Activated CD4-positive, alpha-beta memory T cell treated with anti-CD3 and anti-CD28 coated beads for 36 hours (primary cell): ENCODE measurements at places on chromosomes 13 and 19. TPM values are rescaled to one million over a fixed set of nuclear protein-coding genes. Genes with fewer than 3 reads are reported as not detected.

SCN1B gene
- 1.6 TPM for total RNA-seq

METTL21C gene
- not detected for total RNA-seq

AMH gene
- 3.4 TPM for total RNA-seq

ATCAY gene
- total RNA-seq, result not detected

ZNF570 gene
- 4.3 TPM for total RNA-seq

GPC6 gene
- not detected for total RNA-seq

ZNF229 gene
- 0.05 TPM for total RNA-seq

ONECUT3 gene
- total RNA-seq, result not detected

MARK4 gene
- total RNA-seq, result 21.6 TPM

LILRA6 gene
- 0.26 TPM for total RNA-seq

CBARP gene
- 1.3 TPM for total RNA-seq

GRCh38 chr13:57629821-57630235 is 1.7 kb upstream of the PCDH17 start:
- H3K27me3 ChIP-seq, result peaks cover 66% of the 10 kb centered on the region
- peak; percentile 68 for DNase-seq
- peak overlapping the region; percentile 44 for H3K4me3 ChIP-seq
- no peak overlapping the region for H3K27ac ChIP-seq
- H3K36me3 ChIP-seq, result peaks cover 10% of the 10 kb centered on the region

DNA sequence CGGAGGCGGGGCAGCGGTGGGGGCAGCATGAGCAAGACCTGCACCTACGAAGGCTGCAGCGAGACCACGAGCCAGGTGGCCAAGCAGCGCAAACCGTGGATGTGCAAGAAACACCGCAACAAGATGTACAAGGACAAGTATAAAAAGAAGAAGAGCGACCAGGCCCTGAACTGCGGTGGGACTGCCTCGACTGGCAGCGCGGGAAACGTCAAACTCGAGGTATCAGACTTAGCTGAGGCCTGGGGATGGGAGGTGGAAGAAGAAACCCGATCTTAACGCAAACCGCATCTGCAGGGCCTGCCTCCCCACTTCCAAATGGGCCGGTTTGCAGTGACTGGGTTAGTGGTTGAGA is 693 bp downstream of the RFXAP start:
- peaks cover under 1% of the 10 kb centered on the region for H3K27me3 ChIP-seq
- H3K4me3 ChIP-seq, result peak overlapping the region; percentile 91
- H3K4me1 ChIP-seq, result peaks cover 45% of the 10 kb centered on the region
- peak overlapping the region; percentile 82 for H3K27ac ChIP-seq
- peak; percentile 56 for DNase-seq

DNA sequence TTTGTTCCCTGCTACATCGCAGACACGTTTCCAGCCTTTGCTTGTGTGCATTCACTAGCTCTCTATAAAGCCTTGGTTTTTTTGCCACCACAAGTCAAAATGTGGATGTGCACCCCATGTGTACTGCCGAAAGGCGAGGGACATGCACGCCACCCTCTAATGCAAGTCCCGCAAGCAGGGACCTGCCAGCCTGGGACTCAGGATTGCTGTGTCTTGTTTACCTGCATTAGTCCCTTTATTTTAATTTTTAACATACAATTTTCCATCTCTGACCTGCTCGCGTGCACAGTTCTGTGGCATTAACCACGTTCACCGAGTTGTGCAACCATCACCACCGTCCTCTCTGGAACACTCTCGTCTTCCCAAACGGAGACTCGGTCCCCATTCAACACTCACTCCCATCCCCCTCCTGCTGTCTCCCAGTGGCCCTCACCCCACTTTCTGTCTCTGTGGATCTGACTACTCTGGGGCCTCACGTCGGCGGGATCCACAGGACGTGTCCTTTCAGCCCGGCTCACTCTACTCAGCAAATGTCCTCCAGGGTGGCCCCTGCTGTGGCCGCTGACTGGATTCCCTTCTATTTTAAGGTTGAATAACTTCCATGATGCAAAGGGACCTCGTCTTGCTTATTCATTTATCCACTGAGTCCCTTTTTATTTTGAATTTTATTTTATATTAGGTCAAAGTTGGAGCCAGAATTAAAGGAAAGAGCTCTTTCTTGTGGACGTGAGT is 58.4 kb downstream of the RASA3 start:
- H3K36me3 ChIP-seq, result peaks cover 39% of the 10 kb centered on the region
- H3K4me1 ChIP-seq, result peaks cover 20% of the 10 kb centered on the region
- no peak overlapping the region for H3K4me3 ChIP-seq
- DNase-seq, result no peak

- no peak overlapping the region for H3K4me3 ChIP-seq
- no peak overlapping the region for H3K27ac ChIP-seq
- no peaks in the 10 kb centered on the region for H3K36me3 ChIP-seq
- no peaks in the 10 kb centered on the region for H3K4me1 ChIP-seq
- no peak for DNase-seq
Measured at GRCh38 chr19:33252971-33253370, 27.3 kb upstream of the SLC7A10 start.

DNA sequence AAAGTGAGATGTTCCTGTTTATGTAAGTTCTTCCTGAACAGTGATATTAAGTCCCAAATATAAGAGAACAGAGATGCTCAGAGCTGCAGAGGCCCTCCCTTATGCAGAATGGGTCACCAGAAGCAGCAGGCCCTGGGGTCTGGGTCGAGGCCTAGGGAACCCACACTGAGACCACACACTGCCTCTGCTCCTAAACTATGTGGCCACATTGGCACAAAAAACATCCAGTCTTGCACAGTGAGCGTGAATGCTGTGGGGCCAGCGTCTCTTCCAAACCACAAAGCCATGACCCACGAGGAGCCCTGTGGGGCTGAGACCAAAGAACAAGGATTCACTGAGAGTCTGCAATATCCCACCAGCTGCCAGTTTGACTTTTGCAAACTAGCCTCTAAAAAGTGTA is 23.6 kb downstream of the PROZ start:
- no peak overlapping the region for H3K4me3 ChIP-seq
- no peaks in the 10 kb centered on the region for H3K27me3 ChIP-seq
- peaks cover 50% of the 10 kb centered on the region for H3K4me1 ChIP-seq
- no peak for DNase-seq
- H3K36me3 ChIP-seq, result peaks cover 53% of the 10 kb centered on the region

DNA sequence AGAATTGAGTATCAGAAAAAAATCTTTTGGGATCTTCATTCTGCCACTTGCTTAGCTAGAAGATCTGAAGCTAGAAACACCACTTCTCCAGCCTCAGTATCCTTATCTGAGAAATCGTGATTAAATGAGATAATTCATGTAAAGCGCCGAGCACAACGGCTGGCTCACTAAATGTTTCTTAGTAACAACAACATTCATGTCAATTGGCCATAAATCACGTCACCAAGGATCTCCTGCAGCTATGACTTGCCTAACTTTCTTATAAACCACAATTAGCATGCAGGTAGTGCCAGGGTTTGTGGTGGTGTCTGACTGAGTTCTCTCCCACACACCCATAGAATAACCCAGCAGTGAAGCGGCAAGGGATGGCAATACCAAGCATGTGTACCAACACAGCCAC is 501.3 kb downstream of the EFNB2 start:
- no peaks in the 10 kb centered on the region for H3K36me3 ChIP-seq
- H3K4me1 ChIP-seq, result no peaks in the 10 kb centered on the region
- no peaks in the 10 kb centered on the region for H3K27me3 ChIP-seq
- DNase-seq, result no peak

DNA sequence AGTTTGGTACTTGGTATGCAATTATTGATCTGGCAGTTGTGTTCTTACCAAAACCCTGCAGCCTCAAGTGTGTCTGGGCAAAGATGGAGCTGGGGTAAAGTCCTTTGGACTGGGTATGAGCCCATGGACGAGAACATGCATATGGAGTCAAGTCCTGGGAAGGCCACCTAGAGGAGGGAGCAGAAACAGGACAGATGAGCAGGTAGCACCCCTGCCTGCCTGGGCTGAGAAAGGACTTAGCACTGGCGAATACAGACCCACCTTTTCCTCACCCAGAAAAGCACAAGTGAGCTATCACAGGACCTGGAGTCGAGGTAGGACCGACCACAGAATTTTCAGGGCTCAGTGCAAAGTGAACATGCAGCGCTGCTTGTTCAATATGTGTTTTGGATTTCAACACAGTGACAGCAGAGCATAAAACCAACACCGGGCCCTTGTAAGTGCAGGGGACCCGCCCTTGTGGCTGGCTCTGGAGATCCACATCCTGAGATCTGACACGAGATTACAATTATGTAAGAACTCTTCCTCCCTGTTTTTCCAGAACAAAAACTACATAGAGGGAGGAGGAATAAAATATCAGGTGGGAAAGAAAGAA is 25.9 kb downstream of the IGFL2 start:
- H3K4me1 ChIP-seq, result no peaks in the 10 kb centered on the region
- H3K4me3 ChIP-seq, result no peak overlapping the region
- H3K36me3 ChIP-seq, result no peaks in the 10 kb centered on the region
- H3K27me3 ChIP-seq, result peaks cover 34% of the 10 kb centered on the region
- no peak for DNase-seq

DNA sequence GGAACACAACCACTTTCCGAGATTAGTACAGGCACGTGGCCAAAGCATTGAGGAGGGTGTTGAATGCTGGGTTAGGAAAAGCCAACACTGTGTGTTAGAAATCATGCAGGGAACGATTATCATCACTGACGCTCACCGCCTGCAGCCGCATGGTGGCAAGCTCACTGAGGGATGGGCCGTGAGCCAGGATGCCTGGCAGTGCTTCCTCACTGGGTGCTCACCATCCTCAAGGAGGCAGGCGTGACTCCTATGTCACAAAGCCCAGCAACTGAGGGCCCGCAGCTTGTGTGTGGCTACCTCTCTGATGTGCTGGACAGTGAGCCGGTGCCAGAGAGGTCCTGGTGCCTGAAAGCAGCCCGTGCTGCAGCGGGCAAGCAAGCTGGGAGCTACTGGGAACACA is 30.4 kb upstream of the TIMM44 start:
- no peaks in the 10 kb centered on the region for H3K4me1 ChIP-seq
- H3K27me3 ChIP-seq, result no peaks in the 10 kb centered on the region
- no peak overlapping the region for H3K27ac ChIP-seq
- H3K36me3 ChIP-seq, result peaks cover 13% of the 10 kb centered on the region
- DNase-seq, result no peak

DNA sequence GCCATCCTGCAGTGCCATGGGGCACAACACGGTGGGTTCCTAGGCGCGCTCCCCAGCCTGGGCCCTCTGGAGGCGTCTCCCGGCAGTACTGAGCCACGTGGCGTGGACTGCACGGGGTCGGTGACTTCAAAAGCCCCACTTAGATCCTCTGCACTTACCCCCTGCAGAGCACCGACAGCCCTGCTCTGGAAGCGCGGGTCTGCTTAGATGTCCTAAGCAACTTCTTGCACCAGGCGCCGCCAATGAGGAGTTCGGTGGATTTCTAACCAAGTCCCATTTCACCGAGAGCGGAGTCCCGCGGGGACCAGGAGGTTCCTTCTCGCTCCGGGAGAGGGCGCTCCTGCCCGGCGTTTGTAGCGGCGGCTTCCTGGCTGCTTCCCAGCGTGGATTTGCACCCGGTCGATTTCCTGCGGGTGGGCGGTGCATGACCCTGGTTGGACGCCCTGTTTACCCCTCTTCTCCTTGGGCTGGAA is 25.2 kb upstream of the ZNF845 start:
- DNase-seq, result peak; percentile 34
- no peak overlapping the region for H3K27ac ChIP-seq
- H3K27me3 ChIP-seq, result peaks cover 22% of the 10 kb centered on the region
- H3K36me3 ChIP-seq, result peaks cover 9% of the 10 kb centered on the region

DNA sequence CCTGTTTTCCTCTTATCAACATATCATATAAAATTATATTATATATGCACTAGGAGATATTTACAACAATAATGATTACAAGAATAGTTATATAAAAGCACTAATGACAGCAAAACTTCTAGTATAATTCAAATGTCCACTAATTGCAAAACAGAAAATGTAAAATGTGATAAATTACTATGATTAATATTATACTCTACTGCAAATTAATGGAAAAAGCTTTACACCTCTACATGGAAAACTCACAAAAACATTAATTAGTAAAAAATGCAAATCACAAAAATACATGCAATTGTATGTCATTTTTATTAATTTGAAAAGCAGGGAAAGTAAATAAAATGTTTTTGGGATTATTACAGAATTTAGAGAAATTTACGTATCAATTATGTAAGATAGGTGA is 681.0 kb upstream of the PCDH20 start:
- no peaks in the 10 kb centered on the region for H3K4me1 ChIP-seq
- no peaks in the 10 kb centered on the region for H3K27me3 ChIP-seq
- DNase-seq, result no peak
- H3K36me3 ChIP-seq, result no peaks in the 10 kb centered on the region

GRCh38 chr13:80504453-80504852 is 163.5 kb upstream of the SPRY2 start:
- no peaks in the 10 kb centered on the region for H3K27me3 ChIP-seq
- no peaks in the 10 kb centered on the region for H3K4me1 ChIP-seq
- no peak overlapping the region for H3K4me3 ChIP-seq
- no peaks in the 10 kb centered on the region for H3K36me3 ChIP-seq
- no peak overlapping the region for H3K27ac ChIP-seq

DNA sequence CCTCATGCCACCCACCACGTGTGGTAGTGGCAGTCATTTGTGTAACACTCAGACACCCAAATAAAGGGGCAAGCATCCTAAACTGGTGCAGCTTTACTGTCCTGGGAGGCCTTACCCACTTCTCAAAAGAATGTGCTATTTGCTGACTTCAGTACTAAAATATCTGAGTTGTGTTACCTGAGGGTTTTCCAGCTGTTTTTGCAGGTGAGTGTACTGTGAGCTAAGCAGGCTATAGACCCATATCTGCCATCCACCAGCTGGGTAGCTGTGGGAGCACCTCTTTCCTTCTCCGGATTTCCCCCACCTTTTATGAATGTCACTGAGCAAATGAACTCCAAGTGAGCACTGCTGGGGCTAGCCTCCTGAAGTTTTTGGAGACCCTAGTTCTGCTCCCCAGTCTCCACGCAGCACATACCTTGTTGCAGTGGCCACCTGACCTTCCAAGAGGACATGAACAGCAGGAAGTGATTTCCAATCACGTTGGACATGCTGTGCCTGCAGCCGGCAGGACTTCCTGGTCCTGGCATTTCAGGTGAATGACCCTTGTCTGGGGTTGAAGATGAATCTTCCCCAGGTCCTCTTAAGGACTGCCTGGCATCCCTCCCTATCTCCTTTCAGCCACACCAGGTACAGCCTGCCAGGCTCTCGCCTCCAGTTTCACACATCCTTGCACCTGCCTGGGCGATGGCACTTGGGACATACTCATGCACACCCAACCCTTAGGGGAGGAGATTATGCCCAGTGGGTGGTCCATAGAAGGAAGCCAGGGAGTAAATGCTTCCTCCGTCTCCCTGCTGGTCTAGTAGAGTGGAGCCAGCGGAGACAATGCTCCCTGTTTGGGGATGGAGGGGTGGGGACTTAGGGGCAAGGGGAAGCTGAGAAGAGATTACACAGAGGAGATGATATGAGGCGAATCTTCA is 109.5 kb upstream of the SPATA13 start:
- peaks cover 32% of the 10 kb centered on the region for H3K27me3 ChIP-seq
- H3K4me1 ChIP-seq, result peaks cover 4% of the 10 kb centered on the region
- no peak overlapping the region for H3K4me3 ChIP-seq
- peaks cover 6% of the 10 kb centered on the region for H3K36me3 ChIP-seq

GRCh38 chr19:5903624-5904351 is at the start of gene NDUFA11:
TSS of gene NDUFA11 (minus strand) at chr19:5903790. CDS start at chr19:5903708, 82 bp downstream.
- peak within 1 kb of the TSS; percentile 97 for H3K4me3 ChIP-seq
- peak within 1 kb of the TSS; percentile 98 for H3K27ac ChIP-seq
- peak; percentile 97 for DNase-seq
- H3K36me3 ChIP-seq, result peaks cover 10% of the 10 kb centered on the region
- H3K4me1 ChIP-seq, result peaks cover 38% of the 10 kb centered on the region
